T follicular helper cell (primary cell): ENCODE measurements at places on chromosomes 3 and 15.

- no peak for DNase-seq
Measured at GRCh38 chr15:40613080-40613479, 19.0 kb downstream of the KNL1 start.

DNA sequence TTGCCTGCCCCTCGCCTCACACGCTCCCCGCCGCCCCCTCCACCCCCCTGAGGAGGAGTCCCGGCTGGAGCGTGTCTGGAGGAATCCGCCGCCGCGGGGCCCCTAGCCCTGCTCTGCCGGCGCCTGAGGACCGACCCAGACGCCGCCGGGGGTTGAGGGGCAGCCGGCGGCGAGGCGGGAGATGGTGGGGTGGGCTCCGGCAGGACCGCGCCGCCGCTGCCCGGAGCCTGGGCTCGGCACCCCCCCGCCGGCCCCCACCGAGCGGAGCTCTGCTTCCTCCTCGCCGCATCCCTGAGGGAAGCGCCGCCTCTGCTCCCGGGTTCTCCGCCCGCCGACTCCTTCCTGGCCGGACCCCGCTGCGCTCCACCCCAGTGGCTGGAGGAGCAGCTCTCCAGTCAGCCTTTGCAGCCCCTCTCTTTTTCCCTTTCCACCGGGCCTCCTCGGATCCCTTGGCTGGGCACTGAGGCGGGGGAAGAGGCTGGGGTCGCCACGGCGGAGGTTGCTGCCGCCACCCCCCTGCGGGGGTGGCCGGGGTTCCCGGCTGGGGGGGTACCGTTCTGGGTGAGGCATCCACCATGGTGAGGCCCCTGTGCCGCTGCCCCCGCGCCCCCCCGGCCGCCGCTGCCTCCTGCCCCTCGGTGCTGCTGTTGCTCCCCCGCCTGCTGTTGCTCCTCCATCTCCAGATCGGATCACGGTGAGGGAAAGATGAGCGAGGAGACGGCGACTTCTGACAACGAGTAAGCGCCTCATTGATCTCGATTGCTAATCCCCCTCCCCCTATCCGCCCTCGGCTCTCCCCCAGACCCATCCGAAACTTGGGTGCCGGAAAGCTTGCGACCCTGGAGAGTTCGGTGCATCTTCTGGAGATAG lies at the start of gene SPRED1:
SPRED1 (plus strand) TSS at position 356 of the 870 bp plus-strand sequence; CDS start at position 706, 350 bp downstream.
- DNase-seq = peak; percentile 1

DNA sequence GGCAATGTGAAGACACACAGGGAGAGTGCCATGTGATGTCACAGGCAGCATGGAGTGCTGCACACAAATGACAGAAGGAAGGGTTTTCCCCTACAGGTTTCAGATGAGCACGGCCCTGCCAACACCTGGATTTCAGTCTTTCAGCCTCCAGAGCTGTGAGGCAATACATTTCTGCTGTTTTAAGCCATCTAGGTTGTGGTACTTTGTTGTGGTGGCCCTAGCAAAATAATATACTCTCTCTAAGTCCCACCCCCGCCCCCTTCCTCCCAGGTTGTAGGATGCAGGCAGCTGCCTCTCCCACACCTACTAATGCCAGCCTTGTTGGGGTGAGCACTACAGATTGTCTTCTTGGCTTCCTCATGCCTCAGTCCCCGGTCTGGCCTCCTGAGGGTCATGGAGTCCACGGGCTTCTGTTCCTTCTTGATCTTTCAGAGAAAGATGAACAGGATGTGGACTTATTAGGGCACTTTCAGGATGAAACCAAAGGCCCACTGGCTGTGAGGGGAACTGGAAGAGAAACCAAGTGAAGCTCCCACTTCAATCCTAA lies 180.0 kb downstream of the CD47 start:
- no peak for DNase-seq

- DNase-seq = no peak
Measured at GRCh38 chr15:57554063-57554811, 37.5 kb upstream of the MYZAP start.

GRCh38 chr15:80550908-80551260 lies 144.2 kb upstream of the ABHD17C start:
- no peak for DNase-seq

- no peak for DNase-seq
Measured at GRCh38 chr15:88975891-88976290, 62.7 kb upstream of the MFGE8 start.

GRCh38 chr3:130975251-130975650 lies 51.4 kb downstream of the ASTE1 start:
- no peak for DNase-seq
